Amygdala (tissue), 56 donors: ENCODE measurements at places on chromosomes 13 and 19.

DNA sequence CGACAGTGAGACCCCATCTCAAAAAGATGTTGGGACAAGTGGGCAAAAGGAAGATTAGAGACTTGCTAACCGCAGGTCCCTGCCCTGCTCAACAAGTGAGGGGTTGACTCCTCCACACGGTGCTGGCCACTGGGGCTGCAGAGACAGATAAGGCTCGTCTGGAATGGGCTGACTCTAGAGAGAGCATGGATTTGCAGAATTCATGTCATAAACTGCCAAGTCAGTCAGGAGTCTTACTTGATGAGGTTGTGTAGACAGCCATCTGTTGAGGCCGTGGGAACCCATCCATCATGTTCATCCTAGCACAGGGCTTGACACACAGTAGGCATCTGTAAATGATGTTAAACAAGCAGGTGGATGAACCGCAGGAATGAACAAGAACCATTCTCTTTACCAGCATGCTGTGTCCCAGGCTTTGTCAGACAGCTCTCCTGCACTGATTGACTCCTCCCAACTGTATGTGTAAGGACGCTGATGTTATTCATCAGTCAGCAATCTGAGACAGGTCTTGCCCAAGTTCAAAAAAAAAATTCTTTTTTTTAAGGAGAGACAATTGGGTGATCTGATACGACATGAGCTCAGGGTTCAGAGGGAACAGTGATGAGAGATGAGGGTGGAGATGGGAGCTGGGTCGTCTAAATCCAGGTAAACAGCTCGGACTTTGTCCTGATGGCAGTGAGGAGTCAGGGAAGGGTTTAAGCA is 8.8 kb downstream of the PAF1 start:
- no peak for DNase-seq

- DNase-seq, result no peak
Observed at GRCh38 chr13:75329723-75330122, 152.2 kb downstream of the TBC1D4 start.

- DNase-seq, result no peak
Observed at GRCh38 chr19:18027151-18027550, 19.2 kb downstream of the ARRDC2 start.

GRCh38 chr13:73993661-73994060 is 140.5 kb downstream of the KLF12 start:
- DNase-seq, result no peak

- DNase-seq, result no peak
Observed at GRCh38 chr19:4510435-4511255, 7.6 kb downstream of the PLIN4 start.
